ENCODE measurements at places on chromosomes 11 and 22. TPM values are rescaled to one million over a fixed set of nuclear protein-coding genes. Genes with fewer than 3 reads are reported as not detected.

Gene LMNTD2
- total RNA-seq = 2.4 TPM

Gene DGCR6L
- total RNA-seq = 41.2 TPM

Gene OR6A2
- not detected for total RNA-seq

Gene KDM4D
- total RNA-seq = 0.32 TPM

Gene RBFOX2
- total RNA-seq = 24.5 TPM

Data from A549 treated with dexamethasone at 1 μM for 4 hours (cell line).